ENCODE measurements at places on chromosomes 7 and 10.

DNA sequence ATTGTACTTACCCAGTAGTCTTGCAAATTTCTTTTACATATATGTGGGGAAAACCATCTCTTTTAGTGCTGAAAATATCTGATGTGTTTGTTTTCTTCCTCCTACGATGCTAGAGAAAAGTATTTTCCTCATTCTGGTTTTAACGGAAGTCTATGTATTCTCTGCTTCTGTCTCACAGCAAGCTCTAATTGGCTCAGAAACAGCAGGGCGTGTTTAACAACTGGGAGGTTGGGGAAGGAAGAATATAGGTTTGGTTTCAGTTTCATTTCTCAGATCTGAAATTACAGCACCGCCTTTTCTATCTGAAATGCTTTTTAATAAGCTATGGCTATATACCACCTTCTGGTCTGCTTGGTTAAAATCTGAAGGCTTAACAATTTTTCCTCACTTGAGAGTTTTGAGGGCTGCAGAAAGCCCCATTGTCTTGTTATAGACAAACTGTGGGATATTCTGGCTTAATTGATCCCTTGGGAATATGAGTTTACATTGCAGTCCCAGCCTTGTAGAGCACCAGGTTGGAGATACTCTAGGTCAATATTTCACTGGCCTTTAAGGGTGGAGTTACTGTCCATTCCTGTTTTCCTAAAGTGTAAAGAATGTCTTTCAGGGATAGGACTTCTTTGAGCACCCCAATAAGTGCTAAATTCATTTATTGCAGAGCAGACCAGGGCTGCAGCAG is at the start of gene SAMD9:
SAMD9 (minus strand) TSS at position 128 of the 679 bp plus-strand sequence. CDS start 11,882 bp downstream, outside the sequence.
- no peak for DNase-seq

DNA sequence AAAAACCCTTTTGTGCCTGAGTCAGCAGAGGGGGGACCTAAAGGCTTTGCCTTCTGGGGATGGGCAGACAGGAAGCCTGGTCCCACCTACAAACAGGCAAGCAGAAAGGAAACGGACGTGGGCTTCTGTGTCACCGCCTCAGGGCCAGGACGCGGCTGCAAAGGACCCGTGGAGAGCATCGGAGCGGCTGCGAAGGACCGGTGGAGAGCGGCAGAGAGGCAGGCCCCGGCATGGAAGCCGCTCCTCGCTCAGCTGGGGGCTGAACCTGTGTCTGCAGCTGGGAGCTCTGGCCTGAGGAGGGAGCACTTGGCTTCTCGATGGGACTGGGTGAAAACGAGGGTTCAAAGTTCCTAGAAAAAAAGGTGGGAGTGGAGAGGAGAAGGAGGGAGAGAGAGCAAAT is 125.4 kb upstream of the PPP2R2D start:
- DNase-seq, result no peak

DNA sequence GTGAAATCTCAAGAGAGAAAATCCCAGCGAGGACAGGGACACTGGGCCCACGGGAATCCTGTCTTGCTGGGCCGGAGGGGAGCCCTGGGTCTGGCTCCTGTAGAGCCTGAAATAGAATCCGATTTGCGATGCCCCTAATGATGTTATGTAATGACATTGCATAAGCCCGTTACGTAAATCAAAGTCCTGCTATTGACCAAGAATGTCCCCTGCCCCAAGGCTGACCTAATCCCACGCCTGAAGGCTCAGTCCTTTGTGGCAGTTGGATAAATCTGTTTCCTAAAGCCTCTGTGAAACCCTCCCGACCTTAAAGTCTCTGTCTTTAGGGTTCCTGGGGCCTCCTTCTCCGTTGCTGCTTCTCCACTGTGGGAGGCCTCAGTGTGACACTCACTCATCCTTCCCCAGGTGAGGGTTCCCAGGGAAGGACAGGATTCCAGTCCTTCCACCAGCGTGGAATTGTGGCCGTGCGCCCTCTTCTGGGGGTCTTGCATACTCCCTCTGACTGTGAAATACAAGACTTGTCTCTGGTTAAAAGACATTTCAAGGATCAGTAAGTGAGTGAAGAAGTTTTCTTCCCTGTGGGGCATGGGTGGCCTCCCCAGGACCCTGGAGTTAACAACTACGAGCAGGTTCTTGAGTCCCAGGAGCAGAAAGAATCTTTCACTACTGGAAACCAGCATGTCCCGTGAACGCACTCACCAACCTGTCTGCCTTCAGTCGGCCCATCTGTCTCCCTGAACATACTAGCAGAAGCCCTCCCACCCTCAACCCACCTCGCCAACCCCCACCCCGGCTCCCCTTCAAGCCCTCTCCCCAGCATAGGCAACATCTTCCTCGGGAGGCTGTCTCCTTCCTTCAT is 19.8 kb downstream of the ZNF467 start:
- DNase-seq, result no peak

GRCh38 chr10:60096761-60097513 is 190.6 kb upstream of the CCDC6 start:
- DNase-seq, result no peak

- DNase-seq, result no peak
Observed at GRCh38 chr7:85412912-85413311, 226.1 kb upstream of the SEMA3D start.

- no peak for DNase-seq
Observed at GRCh38 chr7:1397491-1398327, 61.6 kb downstream of the MICALL2 start.

- no peak for DNase-seq
Observed at GRCh38 chr10:113539789-113540188, 13.1 kb upstream of the HABP2 start.

DNA sequence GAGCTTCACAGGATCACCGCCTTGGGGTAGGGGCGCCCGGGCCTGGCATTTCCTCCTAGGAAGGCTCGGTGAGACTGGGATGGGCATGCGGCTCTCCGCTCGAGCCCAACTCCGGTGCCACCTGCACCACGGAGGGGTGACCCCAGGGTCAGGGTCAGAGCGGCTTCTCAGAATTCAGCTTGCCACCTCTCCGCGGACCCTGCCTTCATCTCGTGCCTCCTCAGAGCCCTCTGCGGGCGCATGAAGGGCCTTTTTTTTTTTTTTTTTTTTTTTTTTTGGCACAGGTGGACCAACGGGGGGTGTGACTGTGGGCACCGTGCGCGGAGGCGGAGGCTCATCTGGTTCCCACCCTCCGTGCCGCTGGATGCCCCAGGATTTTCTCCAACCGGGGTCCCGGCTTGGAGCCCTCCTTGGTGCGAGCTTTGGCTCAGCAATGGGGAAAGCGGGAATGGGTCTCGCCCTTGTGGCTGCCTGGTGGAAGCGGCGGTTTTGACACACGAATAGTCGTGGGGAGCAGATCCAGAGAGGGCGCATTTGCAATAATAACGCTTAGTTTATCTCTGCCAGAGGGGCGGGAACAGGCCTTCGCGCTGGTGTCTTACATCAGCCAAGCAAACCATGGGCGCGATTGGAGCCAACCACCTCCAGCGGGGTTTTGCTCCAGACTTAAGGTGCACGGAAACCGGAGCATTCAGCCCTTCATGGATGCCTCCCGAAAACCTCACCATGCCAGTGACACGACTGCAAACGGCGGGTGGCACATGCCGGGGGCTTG is 5.0 kb upstream of the TNRC18 start:
- DNase-seq, result no peak

- DNase-seq, result no peak
Observed at GRCh38 chr7:17771901-17772408, 168.3 kb downstream of the SNX13 start.

GRCh38 chr7:6545398-6546126 is 5.7 kb downstream of the GRID2IP start:
- DNase-seq, result no peak

DNA sequence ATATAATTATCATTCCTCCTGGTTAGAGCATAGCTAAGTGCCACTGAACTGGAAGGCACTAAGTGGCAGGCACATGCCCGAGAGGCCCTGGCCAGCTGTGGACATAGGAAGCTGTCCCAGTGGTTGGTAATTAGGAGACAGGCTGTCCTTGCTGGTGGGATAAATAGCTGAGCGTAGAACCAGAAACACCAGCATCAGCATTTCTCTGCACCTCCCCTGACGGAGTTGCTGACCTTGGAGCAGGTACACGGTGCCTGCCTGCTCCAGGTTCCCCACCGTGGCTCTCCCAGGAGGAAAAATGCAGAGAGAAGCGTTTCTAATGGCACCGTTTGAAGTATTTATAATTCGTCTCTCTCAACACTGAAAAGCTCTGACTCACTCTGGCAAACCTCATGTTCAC is 5.6 kb upstream of the ABLIM1 start:
- DNase-seq, result no peak

DNA sequence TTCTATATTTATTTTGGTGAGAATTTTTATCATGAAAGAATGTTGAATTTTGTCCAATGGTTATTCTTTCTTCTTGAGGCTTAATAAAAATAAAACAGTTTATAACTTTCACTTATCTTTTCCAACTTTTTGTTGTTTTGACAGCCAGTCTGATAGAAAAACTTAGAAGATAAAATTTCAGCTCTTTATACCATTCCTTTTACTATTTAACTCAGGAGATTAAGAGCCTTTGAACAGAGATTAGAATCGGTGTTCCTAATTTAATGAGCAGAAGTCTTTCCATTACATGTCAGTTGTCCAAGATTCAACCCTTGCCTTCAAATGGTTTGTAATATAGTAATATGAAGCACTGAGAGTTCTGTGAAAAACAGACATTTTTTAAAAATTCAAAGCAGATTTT is 97.8 kb upstream of the SEC61G start:
- DNase-seq, result no peak

DNA sequence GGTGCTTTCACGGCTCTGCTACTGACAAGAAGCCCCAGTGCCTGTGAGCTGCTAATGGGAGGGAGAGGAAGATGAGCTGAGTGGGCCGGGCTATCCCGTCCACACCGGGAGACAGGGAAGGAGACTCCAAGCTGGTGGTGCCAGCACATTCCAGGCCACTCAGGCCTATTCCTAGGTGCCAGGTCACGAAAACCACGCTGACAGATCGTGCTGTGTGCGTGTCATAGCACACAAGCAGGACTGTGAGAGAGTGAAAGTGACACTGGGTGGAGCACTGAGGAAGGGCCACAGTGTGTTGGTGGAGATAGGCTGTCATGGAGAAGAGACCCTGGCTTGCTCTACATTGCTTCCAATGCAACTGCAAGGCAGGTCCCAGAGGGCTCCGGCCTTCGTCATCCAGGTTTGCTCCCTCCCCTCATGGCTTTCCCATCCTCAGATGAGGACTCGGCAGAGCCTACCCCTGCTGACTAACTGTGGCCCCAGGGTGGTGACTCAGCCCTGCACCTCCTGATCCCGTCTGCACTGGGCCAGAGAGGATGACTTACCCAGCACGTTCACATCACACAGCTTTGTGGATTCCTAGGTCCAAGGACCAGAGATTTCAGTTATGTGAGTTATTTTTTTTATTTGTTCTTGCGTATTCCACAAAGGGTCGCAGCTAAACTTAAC is 167.3 kb downstream of the EGFR start:
- no peak for DNase-seq

DNA sequence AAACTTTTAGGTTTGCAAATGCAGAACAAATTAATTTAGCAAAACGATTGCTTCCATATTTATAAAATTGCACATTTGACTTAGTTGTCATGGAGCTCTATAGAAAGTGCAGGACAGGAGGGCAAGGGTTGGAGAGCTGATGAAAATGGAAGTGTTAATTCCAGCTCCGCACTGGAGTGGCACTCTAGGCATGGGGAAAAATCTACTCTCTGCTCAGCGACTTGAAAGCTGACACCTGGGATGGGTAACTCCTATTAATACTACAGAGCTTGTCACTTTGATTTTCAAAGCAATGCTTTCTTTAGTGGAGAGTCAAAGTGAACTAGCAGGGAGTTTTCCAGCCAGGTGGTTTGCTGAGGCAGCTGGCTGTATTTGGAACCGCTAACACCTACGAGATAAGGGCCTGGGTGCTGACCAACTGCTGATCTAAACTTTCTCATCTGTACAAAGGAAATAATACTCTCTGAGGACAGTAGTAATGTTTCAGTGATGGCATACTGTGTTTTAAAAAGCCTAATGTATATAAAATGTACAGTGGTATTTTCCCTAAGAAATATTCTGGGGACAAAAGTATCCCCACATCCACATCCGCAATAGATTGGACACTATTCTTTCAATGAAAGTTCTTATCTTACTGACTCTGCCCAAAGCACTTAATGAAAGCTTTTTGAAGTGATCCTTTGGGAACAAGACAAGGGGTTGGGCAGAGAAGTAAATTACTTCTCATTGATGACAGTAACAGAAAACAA is 444.3 kb downstream of the GPAM start:
- DNase-seq, result no peak

DNA sequence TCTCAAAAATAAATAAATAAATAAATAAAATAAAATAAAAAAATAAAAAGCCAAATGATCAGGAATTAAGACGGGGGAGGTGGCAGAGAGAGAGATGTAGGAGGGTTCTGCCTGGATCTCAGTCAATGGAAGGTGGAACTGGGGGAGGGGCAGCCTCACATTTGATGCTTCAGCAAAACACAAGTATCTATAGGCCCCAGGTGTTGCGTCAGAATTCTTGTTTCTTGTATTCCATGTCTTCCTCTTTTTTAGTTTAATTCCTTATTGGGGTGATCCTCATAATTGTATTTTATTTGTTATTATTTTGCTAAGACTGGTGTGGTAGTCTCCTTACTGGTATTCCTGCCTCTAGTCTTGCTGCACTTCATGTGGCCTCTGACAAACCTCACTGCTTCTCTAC is 41.4 kb upstream of the SMARCD3 start:
- no peak for DNase-seq

- DNase-seq, result no peak
Observed at GRCh38 chr7:74299401-74299800, 10.2 kb downstream of the CLIP2 start.

- DNase-seq, result no peak
Observed at GRCh38 chr10:110459600-110459999, 38.1 kb upstream of the DUSP5 start.

- DNase-seq, result no peak
Observed at GRCh38 chr7:44380831-44381493, 55.6 kb upstream of the CAMK2B start.

DNA sequence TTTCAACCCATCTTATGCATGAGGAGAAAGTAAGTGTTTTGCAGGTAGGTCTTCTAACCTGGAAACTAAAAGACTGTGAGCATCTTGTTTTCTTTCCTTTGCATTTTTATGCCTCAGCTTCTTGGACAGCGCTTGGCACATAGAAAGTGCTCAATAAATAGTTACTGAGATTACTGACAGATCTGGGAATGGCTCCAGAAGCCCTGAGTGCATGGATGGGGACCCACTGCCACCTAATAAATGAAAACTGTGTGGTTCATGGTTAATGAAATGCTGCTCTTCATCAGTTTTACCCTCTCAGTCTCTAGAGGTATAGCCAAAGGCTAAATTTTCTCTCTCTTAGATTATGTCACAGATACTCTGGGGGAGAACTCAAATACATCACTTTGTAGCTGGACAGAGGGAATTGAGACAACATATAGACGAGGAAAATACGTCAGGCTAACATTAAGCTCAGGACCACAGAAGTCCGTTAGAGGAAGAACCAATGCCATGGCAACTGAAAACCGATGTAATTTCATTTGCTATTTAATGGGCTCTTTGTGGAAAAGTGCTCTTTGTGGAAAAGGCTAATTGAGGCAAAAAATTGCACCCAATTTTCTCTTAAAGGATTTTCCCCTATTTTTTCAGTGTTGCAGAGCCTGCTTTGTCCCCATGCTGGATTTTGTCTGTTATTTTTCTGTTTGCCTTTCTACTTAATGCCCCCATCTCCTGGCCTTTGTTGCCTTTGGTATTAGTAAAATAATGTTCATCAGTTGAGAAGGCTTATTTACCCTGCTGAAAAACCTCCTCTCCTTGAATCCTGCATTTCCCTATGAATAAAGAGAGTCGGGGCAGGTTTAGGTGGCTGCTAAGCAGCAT is 17.8 kb downstream of the ASB4 start:
- no peak for DNase-seq
